Stimulated activated CD8-positive, alpha-beta memory T cell treated with anti-CD3 and anti-CD28 coated beads, Interleukin-4, amount 100 ng/mL, for 24 hours (primary cell): ENCODE measurements at places on chromosomes 1 and 21.

DNA sequence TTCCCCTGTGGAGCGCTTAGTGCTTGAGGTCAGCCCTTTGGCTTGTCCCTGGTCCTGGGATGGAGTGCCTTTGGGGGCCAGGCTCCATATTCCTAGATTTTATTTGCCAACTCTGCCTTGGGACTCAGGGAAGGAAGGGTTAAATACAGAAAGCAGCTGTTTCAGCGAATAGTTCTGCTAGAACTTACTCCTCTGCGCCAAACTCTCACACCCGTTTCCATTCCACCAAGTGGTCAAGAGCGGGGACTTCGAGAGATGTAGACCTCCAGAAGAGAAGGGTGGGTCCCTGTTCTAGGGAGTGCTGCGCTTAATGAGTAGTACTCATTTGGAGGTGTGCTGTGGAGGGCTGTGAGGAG, 704 bp upstream of the TOMM40L start:
- no peak for DNase-seq

DNA sequence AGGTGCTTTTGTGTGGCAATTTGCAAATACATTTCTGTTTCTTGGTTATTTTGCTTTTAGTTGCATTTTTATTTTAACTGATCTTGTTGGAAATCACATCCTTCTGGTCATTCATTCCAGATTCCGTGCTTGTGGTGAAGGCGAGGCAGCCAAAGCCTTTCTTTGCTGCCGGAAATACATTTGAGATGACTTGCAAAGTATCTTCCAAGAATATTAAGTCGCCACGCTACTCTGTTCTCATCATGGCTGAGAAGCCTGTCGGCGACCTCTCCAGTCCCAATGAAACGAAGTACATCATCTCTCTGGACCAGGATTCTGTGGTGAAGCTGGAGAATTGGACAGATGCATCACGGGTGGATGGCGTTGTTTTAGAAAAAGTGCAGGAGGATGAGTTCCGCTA, 34.8 kb upstream of the CD101 start:
- DNase-seq, result no peak

DNA sequence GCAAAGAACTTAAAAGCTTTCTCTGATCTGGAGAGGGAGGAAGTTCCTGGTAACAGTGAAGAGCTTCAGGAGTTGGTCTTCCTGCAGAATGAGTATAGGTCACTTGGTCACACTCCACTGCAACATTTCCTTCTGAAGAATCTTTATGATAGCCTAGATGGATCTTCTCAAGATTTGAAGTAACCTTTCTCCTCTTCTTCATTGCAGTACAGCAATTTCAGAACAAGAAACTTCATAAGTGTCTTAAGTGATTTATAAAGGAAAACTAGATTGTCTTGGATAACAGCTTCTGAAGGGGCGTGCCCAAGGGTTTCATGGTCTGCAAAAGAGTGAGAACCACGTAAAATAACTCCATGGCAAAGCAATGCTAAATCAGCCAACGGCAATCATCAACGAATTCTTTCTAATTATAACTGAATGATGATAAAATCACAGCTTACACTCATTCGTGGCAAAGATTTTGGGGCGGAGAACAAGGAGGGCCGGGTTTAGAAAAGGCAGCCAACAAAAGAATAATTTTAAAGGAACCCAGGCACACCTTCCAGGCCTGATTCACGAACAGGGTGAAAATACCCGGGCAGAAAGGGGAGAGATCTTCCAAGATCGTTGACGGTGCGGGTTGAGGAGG, 53.9 kb upstream of the ASPM start:
- DNase-seq, result no peak

GRCh38 chr1:30664103-30664755, 59.2 kb downstream of the MATN1 start:
- no peak for DNase-seq

DNA sequence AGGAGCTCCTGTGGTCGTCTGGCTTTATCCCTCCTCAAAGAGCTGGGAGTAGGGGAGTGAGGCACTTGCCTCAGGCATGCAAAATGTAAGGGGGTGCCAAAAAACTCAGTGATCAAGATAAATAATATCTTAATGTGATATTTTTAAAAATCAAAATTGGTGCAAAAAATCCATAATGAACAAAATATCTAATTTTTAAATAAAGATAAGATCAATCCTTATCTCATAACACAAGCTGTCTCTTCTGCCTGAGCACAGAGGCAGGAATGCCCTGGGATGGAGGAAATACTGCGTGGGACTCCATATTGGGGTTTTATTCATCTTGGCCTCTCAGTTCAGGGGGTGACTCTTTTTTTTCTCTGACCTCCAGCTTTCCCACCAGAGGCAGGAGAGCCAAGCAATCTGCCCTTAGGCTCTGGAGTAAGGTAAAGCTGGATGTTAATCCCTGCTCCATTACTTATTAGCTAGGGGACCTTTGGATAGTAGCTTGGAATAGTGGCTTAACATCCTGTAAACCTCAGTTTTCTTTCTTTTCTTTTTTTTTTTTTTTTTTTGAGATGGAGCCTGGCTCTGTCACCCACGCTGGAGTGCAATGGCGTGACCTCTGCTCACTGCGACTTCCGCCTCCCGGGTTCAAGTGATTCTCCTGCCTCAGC, 77.3 kb upstream of the NFASC start:
- DNase-seq, result no peak

DNA sequence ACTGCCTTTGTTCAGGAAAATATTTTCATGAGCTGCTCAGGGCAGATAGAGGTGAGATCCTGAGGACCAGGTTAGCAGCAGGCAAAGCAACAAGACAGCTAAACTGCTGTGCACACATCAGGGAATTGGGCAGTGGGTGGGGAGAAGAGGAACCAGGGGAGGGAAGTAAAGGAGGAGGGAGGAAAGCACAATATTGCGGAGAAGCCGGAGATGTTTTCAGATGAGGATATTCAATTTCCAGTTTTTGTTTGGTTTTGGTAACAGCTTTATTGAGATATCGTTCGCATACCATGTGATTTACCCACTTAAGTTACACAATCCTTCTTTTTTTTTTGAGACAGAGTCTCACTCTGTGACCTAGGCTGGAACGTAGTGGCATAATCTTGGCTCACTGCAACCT, 34.5 kb downstream of the EPHA10 start:
- DNase-seq, result no peak

DNA sequence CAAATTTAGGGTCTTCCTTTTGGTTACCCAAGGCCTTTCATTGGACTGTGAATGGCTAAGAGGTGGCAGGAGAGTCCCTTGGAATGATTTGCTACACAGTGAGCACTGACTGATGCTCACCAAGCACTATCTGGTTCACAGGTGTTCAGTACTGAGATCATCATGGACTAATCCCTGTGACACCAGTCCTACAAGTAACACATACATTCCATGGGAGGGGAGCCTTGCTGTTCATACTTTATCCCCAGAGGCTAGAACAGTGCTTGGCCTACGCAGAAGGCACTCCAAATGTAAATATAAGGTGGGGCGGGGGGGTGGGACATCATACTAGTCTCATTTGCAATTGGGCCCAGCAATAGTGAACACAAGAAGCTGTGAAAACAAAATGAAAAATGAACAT, 20.5 kb upstream of the TMEM200B start:
- no peak for DNase-seq

GRCh38 chr1:151790940-151791651, 796 bp upstream of the TDRKH start:
- no peak for DNase-seq

DNA sequence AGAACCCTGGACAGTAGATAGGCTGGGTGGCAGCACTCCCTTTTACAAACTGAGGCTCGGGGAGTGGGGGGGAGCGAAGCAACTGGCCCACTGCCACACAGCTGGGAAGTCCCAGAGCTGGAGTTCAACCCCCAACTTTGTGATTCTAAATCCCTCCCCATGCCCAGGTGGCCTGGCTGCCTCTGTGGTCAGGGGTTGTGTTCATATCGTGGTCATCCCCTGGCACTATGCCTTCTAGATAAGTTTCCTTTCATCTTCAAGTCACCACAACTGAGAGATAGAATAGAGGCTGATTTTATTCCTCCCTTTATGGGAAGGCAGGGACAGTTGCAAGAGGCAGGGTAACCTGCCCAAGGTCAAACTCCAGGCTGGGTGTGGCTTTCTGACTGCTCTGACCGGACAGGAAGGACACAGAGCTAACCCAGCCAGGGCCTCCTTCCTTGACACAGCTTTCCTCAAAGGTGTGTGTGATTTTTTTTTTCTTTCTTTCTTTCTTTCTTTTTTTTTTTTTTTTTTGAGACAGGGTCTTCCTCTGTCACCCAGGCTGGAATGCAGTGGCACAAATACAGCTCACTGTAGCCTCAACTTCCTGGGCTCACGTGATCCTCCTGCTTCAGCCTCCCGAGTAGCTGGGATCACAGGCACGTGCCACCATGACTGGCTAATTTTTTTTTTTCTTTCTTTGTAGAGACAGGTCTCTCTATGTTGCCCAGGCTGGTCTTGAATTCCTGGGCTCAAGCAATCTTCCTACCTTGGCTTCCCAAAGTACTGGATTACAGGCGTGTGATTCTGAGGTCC, 18.4 kb upstream of the TNFRSF1B start:
- no peak for DNase-seq

DNA sequence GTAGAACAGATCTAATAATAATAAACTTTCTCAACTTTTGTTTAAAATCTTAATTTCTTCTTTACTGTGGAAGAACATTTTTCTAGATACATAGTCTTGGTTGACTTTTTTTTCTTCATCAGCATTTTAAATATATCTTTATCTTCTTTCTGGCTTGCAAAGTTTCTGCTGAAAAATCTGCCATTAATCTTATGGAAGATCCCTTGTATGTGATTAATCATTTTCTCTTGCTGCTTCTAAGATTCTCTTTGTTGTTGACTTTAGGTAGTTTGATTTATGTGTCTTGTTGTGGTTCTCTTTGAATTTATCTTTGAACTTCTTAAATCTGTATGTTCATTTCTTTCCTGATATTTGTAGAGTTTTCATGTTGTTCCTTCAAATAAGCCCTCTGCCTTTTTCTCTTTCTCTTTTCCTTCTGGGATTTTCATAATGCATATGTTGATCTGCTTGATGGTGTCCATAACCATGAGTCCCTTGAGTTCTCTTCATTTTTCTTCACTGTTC, 657.6 kb upstream of the CXADR start:
- no peak for DNase-seq

- no peak for DNase-seq
Observed at GRCh38 chr1:77636864-77637263, 45.6 kb downstream of the ZZZ3 start.
